ENCODE measurements at places on chromosomes 11 and 22.

- DNase-seq, result no peak
These were observed 3.2 kb downstream of the THAP7 start for GRCh38 chr22:20998411-20999336.

GRCh38 chr11:89493431-89493830, 2.3 kb upstream of the NOX4 start:
- no peak for DNase-seq

- no peak for DNase-seq
These were observed 5.7 kb downstream of the SLC39A13 start for GRCh38 chr11:47413908-47414684.

DNA sequence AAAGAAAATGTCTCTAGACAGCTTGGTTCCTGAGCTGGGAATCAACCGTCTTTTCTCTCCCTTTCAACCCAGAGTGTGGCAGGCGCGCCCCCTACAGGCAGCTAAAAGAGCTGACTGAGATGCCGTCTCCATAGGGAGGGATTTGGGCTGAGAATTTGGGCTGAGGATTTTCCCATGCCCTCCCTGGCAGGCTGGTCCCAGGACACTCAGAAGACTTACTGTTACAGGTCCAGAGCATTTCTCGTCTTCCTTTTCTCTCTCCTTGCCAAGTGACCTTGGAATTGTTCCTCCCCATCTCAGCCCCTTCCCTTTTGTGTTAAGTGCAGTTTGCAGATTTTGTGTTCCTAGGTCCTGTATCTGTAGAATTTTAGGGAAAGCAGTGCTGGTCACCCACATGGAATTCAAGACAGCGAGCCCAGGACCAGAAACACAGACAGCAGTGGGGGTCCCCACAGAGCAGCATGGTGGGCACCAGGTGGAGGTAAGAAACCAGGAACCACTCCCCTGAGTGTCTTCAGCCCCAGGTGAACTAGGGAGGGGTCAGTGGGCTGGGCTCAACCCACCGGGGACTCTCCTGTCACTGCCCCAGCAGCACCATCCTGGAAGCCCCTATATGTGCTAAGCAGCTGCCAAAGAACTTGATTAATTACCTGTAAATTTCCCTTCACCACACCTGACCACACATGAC, 9.9 kb upstream of the IGLL5 start:
- peak; percentile 67 for DNase-seq

- no peak for DNase-seq
These were observed 57.5 kb downstream of the MYEOV start for GRCh38 chr11:69351460-69351859.

GRCh38 chr11:30495437-30495836, 90.7 kb downstream of the MPPED2 start:
- no peak for DNase-seq

DNA sequence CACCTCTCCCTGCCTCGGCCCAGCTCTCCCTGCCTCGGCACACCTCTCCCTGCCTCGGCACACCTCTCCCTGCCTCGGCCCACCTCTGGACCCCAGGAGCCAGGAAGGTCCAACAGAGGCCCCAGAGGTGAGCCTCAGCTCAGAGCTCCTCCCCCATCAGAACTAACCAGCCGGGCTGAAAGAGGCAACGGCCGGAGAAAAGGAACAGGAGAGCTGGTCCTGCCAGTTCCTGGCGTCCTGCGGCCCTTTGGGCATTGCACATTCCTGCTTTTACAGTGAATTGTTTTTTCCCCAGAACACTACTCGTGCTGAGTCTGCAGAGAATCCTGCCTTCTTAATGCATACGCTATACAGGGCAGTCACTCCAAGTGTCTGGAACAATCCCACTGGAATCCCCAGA, 45.8 kb downstream of the LMO1 start:
- DNase-seq, result no peak
